ENCODE measurements at places on chromosomes 1 and 21.
A peak's percentile ranks its signal among the peaks of the same experiment; 100 is the strongest.

DNA sequence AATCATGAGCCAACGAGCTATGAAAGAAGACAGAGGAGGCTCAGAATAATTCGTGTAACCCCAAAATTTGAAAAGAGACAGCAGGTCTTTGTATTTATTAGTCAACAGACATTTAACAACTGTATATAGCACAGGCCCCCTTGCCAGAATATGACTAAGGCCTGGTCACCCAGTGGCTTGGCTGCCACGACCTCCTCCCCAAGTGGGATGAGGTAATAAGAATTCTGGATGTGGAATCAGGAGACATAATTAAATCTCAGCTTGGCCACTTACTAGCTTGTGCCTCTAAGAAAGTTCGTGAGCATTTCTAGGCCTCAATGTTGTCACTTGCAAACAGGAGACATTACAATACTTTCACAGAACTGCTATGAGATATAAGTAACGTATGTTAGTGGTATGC lies 134.2 kb upstream of the TNFSF4 start:
- DNase-seq: peak; percentile 34

- DNase-seq: peak; percentile 59
Measured at GRCh38 chr1:193905288-193906085, 719.1 kb upstream of the B3GALT2 start.

DNA sequence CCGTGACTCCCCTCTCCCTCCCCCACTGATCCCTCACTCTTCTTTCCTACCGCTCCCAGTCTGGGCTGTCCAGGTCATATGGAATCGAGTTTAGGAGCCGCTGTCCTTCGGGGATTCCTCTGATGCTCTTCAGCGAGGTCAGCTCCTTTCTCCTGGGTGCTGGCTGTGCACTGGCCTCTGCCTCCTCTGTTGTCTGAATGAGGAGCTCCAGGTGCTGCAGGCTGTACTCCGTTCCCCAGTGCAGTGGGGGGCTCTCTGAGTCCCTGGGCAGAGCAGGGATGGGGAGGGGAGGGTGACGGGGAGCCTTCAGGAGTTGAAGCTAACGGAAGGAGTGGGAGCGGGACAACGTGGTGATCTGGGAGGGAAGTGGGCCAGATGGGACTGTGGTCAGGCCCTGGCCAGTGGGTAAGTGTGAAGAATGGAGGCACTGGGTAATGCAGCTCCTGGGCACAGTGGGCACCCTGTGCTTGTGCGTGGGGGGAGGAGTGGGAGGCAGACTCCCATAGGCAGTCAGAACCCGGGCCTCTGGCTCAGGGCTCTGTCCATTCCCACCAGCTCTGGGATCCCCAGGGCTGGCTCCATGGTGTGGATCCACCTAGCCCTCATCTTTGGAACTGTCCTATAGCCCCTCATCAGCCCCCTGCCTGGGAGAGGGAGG lies 59.5 kb upstream of the TLR5 start:
- DNase-seq: no peak

DNA sequence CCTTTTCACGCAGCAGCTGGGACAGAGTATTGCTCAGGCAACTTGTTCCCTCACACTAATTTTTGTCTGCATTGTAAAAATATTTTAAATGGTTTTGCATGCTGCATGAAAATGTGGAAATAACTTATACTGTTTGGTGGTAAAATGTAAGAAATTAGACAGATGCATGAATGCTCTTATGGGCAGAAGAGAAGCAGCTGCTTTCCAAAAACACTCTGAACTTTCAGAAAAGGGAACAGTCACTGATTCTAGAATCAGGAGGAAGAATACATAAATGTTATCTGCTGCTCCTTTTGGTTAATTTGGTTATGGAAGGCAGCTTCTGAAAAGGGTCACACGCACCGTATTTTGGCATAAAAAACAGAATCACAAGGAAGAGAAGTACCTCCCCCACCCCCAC lies 87.0 kb upstream of the RUNX1 start:
- DNase-seq: no peak

DNA sequence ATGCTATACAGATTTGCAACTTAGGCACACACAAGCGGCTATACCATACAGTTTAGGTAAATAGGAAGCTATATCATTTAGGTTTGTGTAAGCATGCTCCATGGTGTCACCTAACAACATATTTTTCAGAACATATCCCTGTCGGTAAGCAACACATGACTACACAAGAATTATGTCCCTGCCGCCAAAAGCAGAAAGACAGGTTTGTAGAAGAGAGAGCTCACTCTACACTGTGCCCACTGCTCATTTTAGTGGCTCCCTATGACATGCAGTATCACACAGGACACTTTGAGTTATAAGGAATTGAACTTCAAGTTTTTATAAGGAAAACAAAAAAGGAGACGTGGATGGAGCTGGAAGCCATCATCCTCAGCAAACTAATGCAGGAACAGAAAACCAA lies 132.5 kb upstream of the KAZN start:
- DNase-seq: no peak

DNA sequence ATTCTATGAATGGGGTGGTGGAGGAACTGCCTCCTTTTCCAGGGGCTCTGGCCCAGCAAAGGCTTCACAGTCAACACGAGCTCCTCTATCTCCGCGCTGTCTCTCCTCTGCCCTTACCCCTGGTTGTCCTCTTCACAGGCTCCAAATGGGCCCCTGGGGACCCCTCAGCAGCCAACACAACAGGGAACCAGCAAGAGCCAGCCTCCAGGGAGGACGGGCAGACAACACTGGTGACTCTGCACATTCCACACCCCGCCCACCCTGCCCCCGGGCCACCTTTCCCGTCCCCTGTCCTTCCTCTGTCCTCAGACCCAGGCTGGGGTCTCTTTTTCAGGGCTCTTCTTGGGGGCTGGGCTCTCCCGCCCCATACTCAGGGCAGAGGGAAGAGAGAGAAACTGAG lies 17.5 kb upstream of the ETV3 start:
- DNase-seq: peak; percentile 14

DNA sequence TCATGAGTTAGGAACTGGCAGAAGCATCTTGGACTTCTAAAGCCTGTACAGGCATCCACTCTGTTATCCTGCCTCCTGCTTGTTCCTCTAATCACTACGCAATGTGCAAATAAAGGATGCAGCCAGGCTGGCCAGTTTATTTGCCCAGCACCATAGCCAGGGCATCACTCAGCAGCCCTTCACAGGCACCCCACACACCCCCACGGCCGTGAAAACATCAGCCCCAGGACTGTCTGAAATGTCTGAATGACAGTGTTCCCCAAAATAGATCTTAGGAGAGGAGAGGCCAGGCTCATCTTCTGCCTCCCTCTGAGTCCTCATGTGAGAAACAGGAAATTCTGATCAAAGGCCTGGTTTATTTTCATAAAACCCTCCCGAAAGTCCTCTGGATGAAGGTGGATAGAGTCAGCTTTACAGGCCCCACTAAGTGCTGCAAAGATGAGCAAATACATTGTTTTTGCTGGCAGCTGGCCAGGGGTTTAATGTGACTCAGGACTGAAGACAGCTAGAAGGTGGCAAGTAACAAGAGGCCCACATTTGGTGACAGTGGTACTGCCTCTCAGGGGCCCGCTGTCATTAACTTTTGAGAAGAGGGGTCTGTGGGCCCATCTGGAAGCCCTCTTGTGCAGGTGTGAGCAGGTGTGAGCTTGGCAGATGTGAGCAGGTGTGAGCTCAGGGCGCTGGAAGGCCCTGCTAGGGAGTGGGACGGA lies 32.9 kb downstream of the GRHL3 start:
- peak; percentile 49 for DNase-seq

DNA sequence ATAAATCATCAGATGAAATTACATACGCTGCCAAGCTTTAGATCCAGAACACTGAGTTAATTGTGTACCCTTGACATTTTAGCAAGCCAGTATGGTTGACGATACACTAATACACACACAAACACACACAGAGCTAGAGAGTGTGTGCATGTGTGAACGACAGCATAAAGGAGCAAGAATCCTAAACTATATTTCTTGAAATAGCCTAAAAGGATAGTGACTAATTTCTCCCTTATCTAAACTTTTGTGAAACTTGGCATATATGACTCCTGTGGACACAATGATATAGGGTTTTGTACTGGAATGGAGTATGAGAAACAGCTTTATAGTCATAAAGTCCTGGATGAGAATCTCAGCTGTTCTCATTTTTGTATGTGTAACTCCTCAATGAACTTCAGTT lies 65.1 kb upstream of the DMRTA2 start:
- no peak for DNase-seq

DNA sequence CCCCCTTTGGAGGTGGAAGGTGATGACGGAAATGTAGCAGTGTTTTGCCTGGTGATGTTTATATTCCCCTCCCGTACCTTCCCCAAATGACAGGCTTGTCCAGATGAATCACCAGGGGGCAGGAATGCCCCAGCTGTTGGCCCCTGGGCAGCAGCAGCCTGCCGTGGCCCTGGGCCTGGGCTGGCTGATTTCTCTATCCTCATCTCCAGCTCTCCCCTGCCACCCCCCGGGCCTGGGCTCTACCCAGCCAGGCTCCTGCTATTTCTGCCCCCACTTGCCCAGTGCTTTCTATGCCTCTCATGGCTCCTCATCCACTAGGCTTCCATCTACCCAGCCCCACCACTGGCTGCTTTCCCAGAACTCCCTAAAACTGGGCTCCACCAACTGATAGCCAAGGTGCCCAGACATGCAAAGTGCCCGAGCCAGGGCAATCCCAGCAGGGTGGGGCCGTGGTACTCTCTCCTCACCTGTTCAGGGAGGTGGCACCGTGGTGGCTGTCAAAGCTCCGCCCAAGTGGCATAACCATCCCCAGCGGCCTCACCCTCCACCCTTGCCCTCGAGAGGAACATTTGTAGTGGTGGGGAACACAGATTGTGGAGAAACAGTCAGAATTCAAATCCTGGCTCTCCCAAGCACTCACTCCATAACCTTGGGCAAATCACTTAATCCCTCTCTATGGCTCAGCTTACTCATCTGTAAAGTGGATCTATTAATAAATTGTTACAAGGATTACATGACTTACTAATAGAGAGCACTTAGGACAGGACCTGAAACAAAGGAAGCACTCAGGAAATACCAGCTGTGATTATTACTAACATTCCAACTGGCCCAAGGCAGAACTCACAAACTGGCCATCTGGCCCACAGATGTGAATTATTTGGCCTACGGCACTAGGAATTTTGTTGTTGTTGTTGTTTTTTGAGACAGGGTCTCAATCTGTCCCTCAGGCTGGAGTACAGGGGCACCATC lies 12.8 kb upstream of the ECE1 start:
- peak; percentile 87 for DNase-seq

DNA sequence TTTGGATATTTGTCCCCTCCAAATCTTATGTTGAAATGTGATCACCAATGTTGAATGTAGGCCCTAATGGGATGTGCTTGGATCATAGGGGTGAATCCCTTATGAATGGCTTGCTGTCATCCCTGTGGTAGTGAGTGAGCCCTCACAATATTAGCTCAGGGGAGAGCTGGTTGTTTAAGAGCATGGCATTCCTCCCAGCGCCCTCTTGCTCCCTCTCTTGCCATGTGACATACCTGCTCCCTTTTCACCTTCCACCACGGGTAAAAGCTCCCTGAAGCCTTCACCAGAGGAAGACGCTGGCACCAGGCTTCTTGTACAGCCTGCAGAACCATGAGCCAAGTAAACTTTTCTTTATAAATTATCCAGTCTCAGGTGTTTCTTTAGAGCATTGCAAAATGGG lies 305.6 kb downstream of the KCTD3 start:
- DNase-seq: no peak

- peak; percentile 24 for DNase-seq
Measured at GRCh38 chr1:8718850-8719361, 98.5 kb downstream of the RERE start.

DNA sequence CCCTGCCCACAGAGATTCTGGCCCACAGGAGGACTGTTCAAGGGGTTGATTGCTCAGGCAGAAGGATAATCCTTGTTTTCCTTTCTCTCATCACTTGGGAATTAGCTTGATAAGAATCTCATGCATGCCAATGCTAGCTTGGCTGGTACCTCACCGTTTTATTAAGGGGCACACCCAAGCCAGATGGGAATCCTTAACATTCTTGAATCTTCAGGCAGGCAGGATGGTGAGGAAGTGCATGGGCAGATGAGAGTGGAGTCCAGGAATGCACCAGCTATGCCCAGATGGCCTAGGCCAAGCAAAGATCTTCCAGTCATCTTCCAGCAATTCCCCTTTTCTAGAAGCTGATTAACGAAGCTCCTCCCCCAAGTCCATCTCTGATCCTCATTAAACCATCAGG lies 4.1 kb upstream of the LCE7A start:
- DNase-seq: no peak

- DNase-seq: no peak
Measured at GRCh38 chr1:92004129-92004528, 25.7 kb upstream of the EPHX4 start.

- no peak for DNase-seq
Measured at GRCh38 chr1:231194843-231195516, 33.1 kb downstream of the TRIM67 start.

GRCh38 chr1:246181241-246181640 lies 325.8 kb downstream of the SMYD3 start:
- DNase-seq: peak; percentile 19

- peak; percentile 51 for DNase-seq
Measured at GRCh38 chr1:201702936-201703335, 126.0 kb upstream of the IPO9 start.

- DNase-seq: no peak
Measured at GRCh38 chr1:16125088-16125470, 30.8 kb downstream of the EPHA2 start.

- DNase-seq: no peak
Measured at GRCh38 chr1:214520544-214521165, 30.7 kb downstream of the PTPN14 start.

DNA sequence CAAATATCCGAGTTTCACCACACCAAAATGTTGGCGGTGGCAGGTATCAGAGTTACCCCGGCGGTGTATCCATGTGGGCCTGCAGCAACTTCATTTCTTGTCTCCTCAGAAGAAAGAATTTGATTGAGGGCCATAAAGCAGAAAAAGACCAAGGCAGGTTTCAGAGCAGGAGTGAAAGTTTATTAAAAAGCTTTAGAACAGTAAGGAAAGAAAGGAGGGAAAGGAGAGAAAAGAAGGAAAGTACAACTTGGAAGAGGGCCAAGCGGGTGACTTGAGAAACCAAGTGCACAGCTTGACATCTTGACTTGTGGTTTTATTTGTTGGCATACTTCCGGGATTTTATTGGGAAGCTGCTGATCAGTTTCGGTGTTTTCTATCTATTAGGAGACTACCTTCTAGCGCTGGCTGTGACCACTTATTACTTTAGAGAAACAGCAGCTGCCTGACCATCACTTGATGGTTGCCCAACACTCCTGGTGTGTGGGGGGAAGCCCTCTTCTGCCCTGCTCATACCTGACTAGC lies 75.5 kb upstream of the RAB3GAP2 start:
- no peak for DNase-seq

- peak; percentile 60 for DNase-seq
Measured at GRCh38 chr21:43824333-43825241, 35.2 kb downstream of the RRP1 start.

DNA sequence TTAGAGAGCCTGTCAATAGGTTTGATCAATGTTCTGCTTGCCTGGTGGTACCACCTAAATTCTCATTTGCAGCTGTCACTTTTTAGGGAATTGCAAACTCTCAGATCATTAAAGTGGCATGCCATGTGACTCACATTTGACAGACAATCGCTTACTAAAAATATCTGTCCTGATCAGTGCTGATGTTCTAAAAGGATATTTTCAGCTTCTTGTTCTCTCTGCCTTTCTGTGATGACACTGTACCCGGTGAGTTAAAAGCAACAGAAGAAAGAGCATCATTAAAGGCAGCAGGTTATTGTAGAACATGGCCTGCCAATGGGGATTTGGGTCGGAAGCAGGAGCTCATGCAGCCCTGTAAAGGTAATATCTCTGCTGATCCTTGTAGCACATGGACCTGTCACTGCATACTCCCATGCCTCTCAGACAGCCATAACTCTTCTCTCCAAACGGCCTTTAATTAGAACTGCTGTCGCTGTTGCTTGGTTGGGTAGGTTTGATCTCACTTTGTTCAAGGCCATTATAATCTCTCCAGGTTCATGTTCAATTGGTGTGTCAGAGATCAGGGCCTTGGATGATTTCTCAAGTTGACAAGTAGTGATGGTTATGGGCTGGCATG lies 441.3 kb upstream of the DEPDC1 start:
- no peak for DNase-seq

All from choroid plexus epithelial cell (primary cell).